Naive thymus-derived CD4-positive, alpha-beta T cell (primary cell): ENCODE measurements at places on chromosomes 7 and 10. TPM values are rescaled to one million over a fixed set of nuclear protein-coding genes. Genes with fewer than 3 reads are reported as not detected.

- no peak overlapping the region for H3K4me3 ChIP-seq
- H3K36me3 ChIP-seq: peaks cover 32% of the 10 kb centered on the region
- H3K27me3 ChIP-seq: no peaks in the 10 kb centered on the region
Observed at GRCh38 chr7:50405221-50405620, 44.9 kb downstream of the FIGNL1 start.

- H3K27me3 ChIP-seq: no peaks in the 10 kb centered on the region
- no peaks in the 10 kb centered on the region for H3K4me1 ChIP-seq
- H3K36me3 ChIP-seq: no peaks in the 10 kb centered on the region
- H3K4me3 ChIP-seq: no peak overlapping the region
- no peak overlapping the region for H3K27ac ChIP-seq
Observed at GRCh38 chr7:131895541-131896164, 339.2 kb upstream of the PODXL start.

DNA sequence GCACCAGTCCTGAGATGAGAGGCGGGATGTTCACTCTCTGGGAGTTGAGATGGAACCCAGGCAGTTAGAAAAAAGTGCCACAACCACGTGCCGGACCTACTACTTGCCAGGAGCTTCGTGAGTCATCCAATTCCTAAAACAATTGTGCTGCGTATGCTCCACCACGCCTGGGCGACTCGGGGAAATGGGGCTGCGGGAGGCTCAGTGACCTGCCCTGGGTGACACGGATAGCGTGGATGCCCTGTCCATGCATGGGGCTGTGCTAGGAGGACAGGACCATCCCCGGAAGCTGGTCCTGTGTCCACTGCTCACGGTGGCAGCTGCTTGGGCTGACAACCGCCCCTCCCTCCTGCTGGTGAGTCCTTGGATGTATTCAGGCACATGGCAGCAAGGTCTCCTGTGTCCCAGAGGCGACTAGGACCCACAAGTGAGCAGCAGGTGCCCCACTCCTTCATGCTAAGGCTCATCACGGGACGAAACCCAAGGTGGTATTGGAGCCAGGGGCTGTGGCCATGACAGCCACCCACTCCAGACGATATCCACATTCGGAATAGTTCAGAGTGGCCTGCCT lies 90.4 kb downstream of the BMS1 start:
- no peaks in the 10 kb centered on the region for H3K27me3 ChIP-seq
- H3K4me1 ChIP-seq: no peaks in the 10 kb centered on the region
- H3K36me3 ChIP-seq: no peaks in the 10 kb centered on the region
- no peak overlapping the region for H3K4me3 ChIP-seq
- H3K27ac ChIP-seq: no peak overlapping the region

DNA sequence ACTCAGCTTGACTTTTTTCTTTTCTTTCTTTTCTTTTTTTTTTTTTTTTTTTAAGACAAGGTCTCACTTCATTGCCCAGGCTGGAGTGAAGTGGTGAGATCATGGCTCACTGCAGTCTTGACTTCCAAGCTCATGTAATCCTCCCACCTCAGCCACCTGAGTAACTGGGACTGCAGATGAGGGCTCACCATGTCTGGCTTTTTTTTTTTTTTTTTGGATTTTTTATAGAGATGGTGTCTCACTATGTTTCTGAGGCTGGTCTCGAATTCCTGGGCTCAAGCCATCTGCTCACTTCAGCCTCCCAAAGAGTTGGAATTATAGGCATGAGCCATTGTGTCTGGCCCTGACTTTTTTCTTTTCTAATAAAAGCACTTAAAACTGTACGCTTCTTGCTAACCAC lies 358.2 kb upstream of the IGFBP3 start:
- no peak overlapping the region for H3K27ac ChIP-seq
- no peak for DNase-seq
- no peaks in the 10 kb centered on the region for H3K27me3 ChIP-seq
- H3K4me3 ChIP-seq: no peak overlapping the region
- H3K36me3 ChIP-seq: no peaks in the 10 kb centered on the region
- no peaks in the 10 kb centered on the region for H3K4me1 ChIP-seq

- H3K36me3 ChIP-seq: no peaks in the 10 kb centered on the region
- H3K27ac ChIP-seq: no peak overlapping the region
- H3K27me3 ChIP-seq: no peaks in the 10 kb centered on the region
- DNase-seq: no peak
- no peak overlapping the region for H3K4me3 ChIP-seq
- H3K4me1 ChIP-seq: no peaks in the 10 kb centered on the region
Observed at GRCh38 chr7:158257001-158257400, 330.6 kb downstream of the PTPRN2 start.

- H3K4me3 ChIP-seq: no peak overlapping the region
- H3K27me3 ChIP-seq: no peaks in the 10 kb centered on the region
- no peaks in the 10 kb centered on the region for H3K4me1 ChIP-seq
- H3K27ac ChIP-seq: no peak overlapping the region
Observed at GRCh38 chr10:45646384-45647050, 26.1 kb downstream of the ZFAND4 start.

GRCh38 chr7:142431491-142431890 lies 173.6 kb upstream of the PRSS58 start:
- DNase-seq: no peak
- no peak overlapping the region for H3K27ac ChIP-seq
- peaks cover 11% of the 10 kb centered on the region for H3K4me1 ChIP-seq
- H3K36me3 ChIP-seq: no peaks in the 10 kb centered on the region
- H3K4me3 ChIP-seq: no peak overlapping the region
- no peaks in the 10 kb centered on the region for H3K27me3 ChIP-seq

Gene C10orf105
- total RNA-seq: 0.13 TPM

Gene LRIT1
- total RNA-seq: not detected

Gene HEPACAM2
- not detected for total RNA-seq

Gene APBB1IP
- total RNA-seq: 101 TPM

Gene MEIG1
- total RNA-seq: not detected
